T-helper 2 cell (primary cell): ENCODE measurements at places on chromosomes 16 and 17.

DNA sequence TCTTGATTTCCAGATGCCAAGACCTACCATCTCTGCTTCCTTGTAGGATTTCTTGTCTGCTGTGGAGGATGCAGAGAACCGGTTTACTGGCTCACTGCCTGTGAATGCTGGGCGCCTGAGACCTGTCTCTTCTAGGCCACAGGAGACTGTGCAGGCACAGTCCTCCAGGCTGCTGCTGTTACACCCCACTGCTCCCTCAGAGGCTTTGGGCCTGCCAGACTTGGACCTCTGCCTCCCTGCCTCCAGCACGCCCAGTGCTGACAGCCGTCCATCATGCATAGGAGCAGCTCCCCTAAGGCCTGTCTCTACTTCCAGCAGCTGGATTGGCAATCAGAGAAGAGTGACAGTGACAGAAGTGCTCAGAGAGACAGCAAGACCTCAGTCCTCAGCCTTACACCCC is 6.1 kb downstream of the HROB start:
- DNase-seq: no peak

DNA sequence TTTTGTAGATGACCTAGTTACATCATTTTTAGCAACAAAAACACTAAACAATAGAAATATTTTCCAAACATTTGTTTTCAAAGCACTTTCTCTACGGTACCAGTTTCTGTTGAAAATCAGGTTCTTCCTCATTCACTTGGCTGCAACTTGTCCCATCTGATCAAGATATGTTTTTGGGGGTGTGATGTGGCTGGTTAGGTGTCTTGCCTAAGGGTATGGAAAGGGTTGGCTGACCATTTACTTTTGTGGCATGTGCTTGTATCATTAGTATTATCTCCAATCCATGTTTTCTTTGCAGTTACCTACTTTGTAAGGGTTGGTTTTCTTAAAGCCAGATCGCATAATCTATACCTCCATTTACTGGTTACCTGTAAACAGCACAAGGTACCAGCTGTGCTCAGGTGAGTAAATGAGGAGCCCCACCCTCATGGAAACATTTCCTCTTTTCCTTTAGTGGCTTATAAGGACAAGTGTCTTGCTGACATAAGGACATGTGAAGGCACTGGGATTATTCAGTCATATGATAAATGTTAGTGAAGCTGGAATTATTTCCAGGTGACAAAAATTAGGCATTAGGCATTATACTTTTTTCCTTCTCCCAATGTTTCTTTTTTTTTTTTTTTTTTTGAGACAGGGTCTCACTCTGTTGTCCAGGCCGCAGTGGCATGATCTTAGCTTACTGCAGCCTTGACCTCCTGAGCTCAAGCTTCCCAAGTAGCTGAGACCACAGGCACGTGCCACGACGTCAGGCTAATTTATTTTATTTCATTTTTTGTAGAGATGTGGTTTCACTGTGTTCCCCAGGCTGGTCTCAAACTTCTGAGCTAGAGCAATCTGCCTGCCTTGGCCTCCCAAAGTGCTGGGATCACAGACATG is 162.0 kb downstream of the CCDC182 start:
- no peak for DNase-seq

DNA sequence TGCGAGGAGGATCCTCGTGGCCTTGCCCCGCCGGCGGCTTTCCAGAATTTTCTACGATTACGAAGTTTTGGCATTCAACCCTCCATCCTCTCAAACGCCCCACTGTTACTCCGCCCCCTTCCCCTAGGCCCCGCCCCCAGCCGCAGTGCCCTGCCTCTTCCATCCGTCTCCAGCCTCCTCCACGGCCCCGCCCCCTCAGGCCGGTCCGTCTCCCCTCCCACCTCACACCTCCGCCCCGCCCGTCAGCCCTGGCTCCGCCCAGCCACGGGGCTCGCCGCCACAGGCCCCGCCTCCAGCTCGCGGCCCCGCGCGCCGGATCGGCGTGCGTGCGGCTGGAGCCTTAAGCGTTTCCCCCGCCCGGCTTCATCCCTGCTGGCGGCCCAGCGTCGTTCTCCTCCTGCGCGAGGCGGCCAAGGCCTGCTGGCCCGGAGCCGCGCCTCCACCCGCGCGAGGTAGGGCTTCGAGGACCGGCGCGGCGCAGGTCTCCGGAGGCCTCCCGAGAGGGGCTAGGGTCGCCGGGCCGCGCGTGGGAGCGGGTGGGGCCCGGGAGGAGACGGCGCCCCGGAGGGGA is at the start of the genes C17orf67 and DGKE:
TSS of gene C17orf67 (minus strand) at position 112 of the 571 bp plus-strand sequence. CDS start 18,110 bp downstream, outside the sequence.
TSS of gene DGKE (plus strand) at position 343 of the 571 bp plus-strand sequence. CDS start 645 bp downstream, outside the sequence.
- DNase-seq: peak; percentile 100

DNA sequence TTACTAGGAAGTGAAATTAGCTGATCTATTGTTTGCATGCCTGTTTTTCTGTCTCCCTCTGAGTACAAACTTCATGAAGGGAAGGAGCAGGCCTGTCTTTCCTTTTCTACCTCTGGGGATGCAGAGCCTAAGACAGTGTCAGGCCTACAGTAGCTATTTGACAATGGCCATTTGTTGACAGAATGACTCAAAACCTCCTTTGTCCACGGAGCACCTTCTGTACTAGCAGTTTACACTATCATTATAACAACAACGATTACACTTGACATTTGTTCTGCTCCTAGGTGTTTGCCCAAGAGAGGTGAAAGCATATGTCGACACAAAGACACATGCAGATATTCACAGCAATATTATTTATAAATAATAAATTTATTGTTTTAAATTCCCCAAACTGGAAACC is 132.3 kb upstream of the IRX3 start:
- no peak for DNase-seq

GRCh38 chr16:66905633-66906539 is 12.8 kb downstream of the CDH16 start:
- DNase-seq: no peak

- no peak for DNase-seq
Measured at GRCh38 chr17:54781389-54781788, 119.3 kb upstream of the TOM1L1 start.

- DNase-seq: no peak
Measured at GRCh38 chr16:61671161-61671560, 365.1 kb downstream of the CDH8 start.

DNA sequence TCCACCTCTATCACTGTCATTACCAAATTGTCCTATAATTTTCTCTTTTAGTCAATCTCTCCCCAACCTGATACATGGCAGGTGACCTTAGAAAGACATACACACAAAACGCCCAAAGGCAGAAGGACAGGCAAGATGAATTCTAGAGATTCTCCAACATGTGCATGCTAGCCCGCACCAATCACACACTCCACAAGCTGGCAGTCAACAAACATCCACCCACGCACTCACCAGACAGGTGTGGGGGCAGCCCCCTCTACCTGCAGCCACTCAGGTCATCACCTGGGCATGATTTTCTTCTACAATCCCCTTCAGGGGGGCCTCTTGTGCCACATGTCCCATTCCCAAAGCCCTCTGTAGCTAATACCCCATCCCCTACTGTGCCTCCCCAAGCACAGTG is 9.5 kb downstream of the MPP2 start:
- DNase-seq: no peak

GRCh38 chr16:84822990-84823389 is 3.2 kb downstream of the CRISPLD2 start:
- no peak for DNase-seq

DNA sequence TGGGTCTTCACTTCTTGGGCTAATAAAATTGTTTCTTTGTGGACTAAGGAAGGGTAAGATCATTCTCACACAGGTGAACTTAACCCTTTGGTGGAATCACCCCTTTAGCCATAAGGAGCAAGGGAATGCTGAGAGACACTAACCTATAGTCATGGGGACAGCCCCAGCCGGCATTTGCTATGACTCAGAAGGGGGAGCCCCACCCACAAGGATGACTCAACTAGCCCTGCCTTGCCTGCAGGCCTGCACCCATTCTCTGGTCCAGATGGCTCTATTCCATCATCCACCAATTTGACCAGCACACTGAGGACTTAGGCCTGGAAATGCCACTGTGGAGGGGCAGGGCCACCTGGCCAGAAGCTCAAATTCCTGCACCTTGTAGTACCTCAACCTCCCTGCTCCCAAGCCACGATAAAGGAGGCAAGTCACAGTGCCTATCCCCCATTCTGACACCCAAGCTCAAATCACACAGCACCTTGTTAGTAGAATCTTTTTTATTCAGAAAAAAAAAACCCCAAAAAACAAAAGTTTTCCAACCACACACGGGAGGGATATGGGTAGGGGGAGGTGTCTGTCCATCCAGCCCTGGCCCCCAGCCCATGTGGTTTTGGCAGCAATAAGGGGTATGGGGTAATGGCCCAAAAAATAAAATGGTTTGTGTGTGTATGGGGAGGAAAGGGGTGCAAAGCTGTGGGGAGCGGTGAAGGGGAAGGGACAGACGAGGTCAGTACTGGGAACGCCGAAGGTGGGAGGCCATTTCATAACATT is 3.0 kb downstream of the PFN1 start:
- peak; percentile 63 for DNase-seq

GRCh38 chr17:8109661-8110455 is 8.5 kb downstream of the ALOXE3 start:
- DNase-seq: peak; percentile 67

DNA sequence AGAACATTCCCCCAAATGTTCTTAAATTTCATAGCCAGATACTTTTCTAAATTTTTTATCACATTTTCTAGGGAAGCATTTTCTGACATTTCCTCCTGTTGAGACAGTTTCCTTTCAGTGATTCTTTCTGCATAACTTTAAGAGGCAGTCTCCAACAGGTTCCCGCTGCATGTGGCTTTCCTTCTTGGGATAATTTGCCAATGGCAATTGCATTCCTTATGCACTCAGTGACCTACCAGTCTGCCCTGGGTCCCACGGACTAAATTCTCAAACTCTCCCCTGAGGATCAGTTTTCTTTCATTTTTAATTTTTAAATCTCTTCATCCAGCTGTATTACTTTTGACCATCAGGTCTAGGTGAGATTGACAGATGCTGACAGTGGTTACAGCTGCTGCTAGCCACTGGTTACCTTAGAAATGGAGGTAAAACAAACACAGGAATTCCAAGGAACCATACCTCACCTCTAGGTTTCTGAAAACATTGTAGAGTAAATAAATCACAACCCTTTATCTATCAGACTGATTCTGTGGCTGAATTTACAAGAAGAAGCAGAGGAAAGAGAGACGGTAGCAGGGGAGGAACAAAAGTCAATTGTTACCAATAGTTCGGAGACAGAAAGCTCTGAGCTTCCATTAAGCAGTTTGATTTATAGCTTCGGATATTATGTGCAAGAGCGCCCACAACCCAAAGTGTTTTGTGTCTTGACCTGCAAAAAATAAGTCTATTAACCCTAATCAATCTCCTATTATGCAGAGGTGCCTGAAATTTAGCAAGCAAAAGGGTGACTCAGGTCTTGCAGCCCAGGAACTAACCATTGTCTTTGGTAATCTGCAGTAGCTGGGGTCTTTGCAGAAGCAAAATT is 216.0 kb downstream of the PMP22 start:
- no peak for DNase-seq

GRCh38 chr16:27109666-27110523 is 43.2 kb downstream of the C16orf82 start:
- peak; percentile 69 for DNase-seq

GRCh38 chr16:12026741-12027490 is 50.4 kb downstream of the SNX29 start:
- no peak for DNase-seq

GRCh38 chr17:82247856-82248671 is 19.2 kb downstream of the SLC16A3 start:
- DNase-seq: no peak

DNA sequence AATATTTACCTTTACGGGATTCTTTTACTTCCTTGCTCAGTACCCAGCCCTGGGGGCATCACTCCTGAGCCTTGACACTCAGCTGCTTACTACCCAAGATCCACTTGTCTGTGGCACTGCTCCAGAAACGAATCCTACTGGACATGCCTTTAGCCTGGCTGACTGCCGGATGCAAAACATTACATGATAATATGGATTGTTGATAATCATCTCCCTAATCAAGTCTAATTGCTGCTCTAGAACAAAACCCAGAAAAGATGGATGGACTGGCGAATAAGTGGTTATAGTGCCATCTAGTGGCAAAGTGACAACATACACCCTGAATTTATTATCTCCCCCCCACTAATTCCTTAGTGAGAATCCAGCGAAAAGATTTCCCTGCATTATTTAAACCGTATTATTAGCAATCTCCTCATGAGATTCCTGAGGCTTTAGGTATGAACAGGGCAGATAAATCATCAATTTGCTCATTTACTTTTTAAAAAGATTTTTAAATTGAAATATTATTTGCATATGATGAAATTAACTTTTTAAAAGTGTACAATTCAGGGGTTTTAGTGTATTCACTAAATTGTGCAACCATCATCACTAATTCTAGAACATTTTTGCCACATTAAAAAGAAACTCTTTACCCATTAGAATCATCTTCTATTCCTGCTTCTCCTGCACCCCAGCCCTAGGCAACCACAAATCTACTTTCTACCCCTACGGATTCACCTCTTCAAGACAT is 61.6 kb downstream of the RGS9 start:
- DNase-seq: no peak

GRCh38 chr17:57577751-57578607 is 167.1 kb downstream of the CCDC182 start:
- DNase-seq: no peak

DNA sequence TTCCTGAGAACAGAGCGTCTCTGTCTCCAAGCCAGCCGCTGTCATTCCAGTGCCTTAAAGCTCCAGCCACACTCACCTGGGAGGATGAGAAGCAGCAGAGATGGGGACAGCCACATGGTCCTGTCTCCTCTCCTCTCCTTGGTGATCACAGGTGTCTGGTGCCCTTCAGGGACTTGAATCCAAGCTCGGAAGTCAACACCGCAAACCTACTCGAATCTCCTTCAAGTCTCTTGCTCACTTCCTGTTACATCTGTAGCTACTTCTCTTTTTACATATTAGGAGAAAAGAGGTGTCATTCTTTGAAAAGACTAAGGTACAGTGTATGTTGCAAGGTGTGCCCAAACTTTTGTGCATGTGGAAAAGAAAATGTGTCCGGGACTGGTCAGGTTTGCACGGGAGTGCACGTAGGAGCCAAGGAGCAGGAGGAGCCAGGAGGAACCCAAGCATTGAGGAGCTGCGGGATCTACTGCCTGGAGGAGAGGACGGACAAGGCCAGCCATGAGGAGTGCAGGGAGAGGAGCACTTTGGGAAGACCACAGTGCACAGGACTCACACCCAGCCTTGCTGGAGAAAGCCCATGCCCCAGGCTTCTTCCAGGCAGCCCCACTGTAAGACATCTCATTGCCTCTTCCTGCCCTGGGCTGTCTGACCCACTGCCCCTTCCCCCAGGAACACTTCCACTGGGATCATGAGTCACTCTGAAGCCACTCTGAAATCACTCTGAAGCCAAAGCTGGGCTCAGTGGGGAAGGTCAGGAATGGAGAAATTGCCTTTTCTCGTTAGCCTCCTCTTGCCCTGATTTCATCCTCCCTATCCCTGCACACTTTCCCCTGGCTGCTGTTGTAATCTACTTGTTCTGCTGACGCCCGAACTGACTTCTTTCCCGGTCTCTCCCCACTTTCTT is at the start of gene CD300LD:
TSS of gene CD300LD (minus strand) at position 197 of the 904 bp plus-strand sequence. CDS start at position 116, 81 bp downstream.
- no peak for DNase-seq

- DNase-seq: no peak
Measured at GRCh38 chr17:49431743-49432142, 17.1 kb upstream of the PHB1 start.
